ENCODE measurements at places on chromosomes 5 and 9.
A peak's percentile ranks its signal among the peaks of the same experiment; 100 is the strongest.

- no peak for DNase-seq
These were observed 10.5 kb upstream of the TRIM36 start for GRCh38 chr5:115180165-115180709.

DNA sequence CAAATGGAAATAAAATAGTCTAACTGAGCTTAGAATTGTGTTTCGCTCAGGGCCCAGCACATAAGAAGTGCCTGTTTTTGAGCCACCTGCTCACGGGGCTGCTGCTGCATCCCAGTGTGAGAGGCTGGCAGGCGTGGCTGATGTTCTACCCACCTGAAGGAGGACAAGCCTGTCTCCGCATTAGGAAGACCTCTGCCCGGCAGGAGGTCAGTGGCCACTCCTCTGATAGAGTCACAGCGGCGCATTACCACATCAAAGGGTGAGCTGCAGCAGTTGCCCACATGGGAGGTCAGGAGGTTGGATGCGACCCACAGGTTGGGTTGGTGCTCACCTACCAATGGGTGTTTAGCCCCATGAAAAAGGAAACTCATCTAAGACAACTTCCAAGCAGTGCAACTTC lies 3.7 kb upstream of the SLC6A7 start:
- DNase-seq: peak; percentile 52

- DNase-seq: no peak
These were observed 30.6 kb upstream of the ANKRD33B start for GRCh38 chr5:10533226-10533625.

- DNase-seq: no peak
These were observed 11.3 kb downstream of the IL4 start for GRCh38 chr5:132684922-132685720.

DNA sequence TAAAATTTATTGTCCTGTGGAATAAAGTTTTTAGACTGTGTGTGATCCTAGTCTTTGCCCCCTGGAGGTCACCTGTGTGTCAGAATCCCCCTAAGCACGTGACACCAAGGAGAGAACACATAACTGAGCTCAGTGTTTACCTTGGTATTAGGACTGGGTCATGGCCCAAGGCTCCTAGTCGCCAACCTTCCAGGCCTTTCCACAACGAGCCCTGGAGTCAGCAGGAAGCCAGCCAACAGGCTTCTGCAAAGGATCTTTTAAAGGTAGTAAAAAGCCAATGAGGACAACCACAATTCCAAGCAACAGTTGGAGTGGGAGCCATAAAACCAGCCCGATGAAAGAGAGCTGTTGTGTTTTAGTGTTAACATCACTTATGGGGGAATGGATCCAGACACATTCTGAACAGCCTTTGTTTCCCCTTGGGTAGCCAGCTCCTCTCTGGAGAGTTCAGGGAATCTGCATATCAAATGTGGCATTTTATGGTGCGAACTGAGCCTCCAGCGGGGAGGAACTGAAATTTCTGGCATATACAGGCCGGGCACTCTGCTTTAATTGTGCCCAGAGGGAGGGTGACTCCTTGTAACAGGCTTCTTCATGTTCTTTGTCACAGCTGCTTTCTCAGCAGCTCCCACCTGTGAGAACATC lies 239.9 kb downstream of the FSTL4 start:
- no peak for DNase-seq

DNA sequence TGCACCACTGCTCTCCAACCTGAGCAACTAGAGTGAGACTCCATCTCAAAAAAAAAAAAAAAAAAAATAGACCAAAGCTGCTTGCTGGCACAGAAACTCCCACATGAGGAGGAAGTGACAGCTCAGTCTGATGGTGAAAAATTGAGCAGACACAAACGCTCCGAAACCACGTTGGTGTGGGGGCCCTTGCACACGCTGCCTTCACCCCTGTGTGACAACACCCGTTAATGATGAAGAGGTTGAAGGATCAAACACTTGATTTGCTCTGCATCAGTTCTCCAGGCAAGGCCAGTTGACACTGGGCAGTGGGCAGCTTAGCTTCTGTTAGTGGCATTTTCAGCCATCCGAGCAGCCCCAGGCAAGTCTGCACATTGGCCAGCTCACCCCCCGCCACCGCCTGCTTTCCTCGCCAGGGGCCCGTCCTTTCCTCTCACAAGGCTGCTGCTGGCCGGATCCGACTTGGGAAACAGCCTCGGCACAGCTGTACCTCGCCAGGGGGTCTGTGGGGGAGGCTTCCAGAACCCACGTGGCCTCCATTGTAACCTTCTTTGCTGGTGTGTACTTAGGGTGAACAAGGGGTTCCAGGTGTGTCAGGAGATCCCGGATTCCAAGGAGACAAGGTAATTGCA lies 79.8 kb downstream of the COL27A1 start:
- no peak for DNase-seq

GRCh38 chr5:108560581-108560980 lies 178.7 kb upstream of the FBXL17 start:
- no peak for DNase-seq

DNA sequence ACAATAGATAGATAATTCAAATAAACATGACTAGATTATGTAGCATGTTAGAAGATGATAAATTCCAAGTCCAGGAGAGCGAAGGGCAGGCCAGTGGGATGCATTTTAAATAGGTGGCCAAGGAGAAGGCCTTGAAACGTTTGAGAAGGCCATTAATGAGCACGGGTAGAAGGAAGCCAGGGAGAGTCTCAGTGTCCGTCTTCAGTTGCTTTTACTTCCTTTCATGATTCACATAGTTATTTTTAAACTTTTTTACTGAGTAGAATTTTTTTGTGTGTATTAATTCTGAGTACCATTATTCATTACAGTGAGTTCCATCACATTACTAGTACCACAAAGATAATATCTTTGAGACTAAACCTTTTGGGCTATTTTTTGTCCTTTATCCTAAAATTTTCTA lies 259.2 kb downstream of the ARRDC3 start:
- DNase-seq: no peak

DNA sequence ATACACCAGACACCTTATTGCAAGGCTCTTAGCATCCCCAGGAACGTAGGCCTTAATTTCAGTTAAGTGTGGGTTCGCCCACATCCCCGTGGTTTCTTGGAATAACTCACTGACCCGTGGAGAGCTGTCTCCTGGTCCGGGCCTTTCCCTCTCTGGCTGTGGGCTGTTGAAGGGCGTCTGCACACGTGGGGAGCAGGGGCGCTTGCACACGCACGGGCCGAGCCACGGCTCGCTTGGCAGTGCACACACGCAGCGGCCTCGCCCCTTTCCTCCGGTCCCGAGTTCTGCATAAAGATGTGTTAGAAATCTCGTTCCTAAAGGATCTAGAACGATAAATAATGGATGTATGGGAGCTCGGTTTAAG lies 141.9 kb downstream of the PBX3 start:
- peak; percentile 79 for DNase-seq

- no peak for DNase-seq
These were observed 47.4 kb downstream of the VAV2 start for GRCh38 chr9:133944746-133945135.

- no peak for DNase-seq
These were observed 32.8 kb upstream of the MCTP1 start for GRCh38 chr5:95317687-95318086.

DNA sequence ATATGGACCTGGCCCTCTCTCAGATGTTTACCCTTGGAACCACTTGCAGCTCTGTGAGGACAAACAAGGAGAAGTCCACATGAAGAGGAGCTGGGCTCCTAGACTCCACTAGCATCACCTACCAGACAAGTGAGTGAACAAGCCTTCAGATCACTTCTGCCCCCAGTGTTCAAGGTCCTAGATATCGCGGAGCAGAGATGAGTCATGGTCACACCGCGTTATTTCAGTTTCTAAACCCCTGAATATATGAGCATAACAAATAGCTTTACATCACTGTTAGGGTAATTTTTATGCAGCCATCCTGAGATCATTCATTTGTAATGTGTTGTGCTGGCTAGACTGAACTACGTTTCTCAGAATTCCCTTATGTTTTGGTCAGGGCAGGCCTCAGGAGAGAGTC lies 77.0 kb upstream of the DAP start:
- DNase-seq: no peak

GRCh38 chr9:37336150-37336549 lies 86.3 kb upstream of the GRHPR start:
- DNase-seq: no peak

GRCh38 chr5:7851617-7852289 lies 820 bp upstream of the CFAP90 start:
- no peak for DNase-seq

Measured in left lung (tissue), 14 donors.